ENCODE measurements at places on chromosomes 1 and 21.
A peak's percentile ranks its signal among the peaks of the same experiment; 100 is the strongest.

- ATAC-seq = no peak
Observed at GRCh38 chr1:51299185-51299885, 31.0 kb downstream of the TTC39A start.

DNA sequence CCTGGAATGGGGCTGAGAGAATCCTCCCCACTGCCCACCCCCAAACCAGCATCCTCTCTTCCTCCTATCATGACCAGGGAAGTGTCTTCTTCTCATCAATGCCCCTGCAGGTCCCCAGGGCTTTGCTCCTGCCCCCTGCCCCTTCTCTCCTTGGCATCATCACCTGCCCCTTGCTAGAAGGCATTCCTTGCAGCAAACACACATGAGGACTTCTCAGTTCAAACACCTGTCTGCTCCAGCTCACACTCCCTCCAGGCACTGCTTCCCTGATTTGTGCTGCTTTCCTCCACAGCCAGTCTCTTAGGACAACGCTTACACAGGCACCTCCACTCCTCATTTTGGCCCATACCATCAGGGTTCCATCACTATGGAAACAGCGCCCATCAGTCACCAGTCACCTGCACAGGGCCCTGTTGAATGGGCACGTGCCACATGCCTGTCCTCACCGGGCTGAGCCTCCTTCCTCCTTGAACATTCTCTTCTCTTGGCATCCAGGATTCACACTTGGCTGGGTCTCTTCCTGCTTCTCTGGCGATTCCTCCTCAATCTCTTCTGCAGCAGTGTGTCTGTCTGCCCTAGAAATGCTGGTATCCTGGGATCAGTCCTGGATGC is 81.9 kb upstream of the EDN2 start:
- no peak for ATAC-seq

DNA sequence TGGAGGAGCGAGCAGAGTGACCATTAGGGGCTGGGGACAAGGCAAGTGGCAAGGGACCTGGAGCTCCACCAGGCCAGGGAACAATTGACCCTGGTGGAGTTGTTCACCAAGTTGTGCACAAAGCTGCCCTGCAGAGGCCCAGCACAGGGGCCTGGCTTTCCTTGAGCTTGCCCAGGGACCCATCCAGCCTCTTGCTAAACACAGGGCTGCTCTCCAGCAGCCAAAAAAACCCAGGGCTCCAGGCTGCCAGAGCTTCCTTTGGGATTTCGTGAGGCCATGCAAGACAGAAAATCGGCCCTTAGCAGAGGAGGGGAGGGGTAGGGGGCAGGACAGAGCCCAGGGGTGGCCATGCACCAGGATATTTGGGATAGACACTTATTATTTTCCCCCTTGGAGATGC is 32.6 kb downstream of the LRP8 start:
- no peak for ATAC-seq

GRCh38 chr1:7861452-7861851 is 8.6 kb upstream of the UTS2 start:
- ATAC-seq = no peak

GRCh38 chr1:24909388-24909898 is 20.6 kb downstream of the RUNX3 start:
- ATAC-seq = peak; percentile 66

DNA sequence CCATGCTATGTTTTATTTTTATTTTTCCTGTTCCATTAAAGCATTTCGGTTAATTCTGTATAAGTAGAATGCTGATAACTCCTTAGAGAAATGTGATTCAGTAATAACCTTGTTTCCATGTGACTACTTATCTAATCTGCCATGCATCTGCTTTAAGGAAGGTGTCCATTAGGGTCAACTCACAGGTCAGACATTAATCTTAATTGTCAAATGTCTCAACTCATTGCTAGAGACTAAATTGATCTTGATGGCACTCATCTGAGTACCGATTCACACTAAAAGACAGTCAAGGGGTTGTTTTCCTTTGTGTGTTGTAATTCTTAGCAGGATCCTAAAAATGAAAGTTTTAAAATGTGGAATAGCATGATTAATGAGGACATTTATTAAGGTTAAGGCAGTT is 41.8 kb downstream of the ITSN1 start:
- ATAC-seq = no peak

GRCh38 chr21:29680273-29680672 is 259.5 kb downstream of the GRIK1 start:
- ATAC-seq = no peak

- ATAC-seq = no peak
Observed at GRCh38 chr1:228753287-228753686, 18.0 kb downstream of the RHOU start.

- ATAC-seq = no peak
Observed at GRCh38 chr1:44531785-44532566, 126.9 kb downstream of the RNF220 start.

- ATAC-seq = no peak
Observed at GRCh38 chr1:110542725-110543124, 23.8 kb upstream of the KCNA10 start.

DNA sequence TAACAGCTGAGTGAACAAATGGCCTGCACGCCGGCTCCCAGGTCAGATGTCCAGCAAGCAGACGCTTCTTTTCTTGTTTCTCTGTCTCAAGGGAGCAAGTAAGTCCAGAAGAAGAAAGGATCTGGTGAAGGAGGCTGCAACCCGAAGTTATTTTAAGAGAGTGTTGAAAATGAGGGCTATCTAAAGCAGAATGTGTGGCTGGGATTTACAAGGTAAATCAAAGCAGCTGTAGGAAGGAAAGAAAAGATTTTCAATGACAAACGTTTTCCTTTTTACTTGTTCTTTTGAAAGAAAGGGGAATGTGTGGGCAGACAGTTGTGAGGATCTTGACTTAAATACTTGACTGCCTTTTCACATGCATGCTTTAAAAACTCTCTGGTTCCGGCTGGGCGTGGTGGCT is 311.5 kb downstream of the KIF26B start:
- no peak for ATAC-seq

GRCh38 chr1:9985001-9985400 is 12.0 kb upstream of the RBP7 start:
- peak; percentile 57 for ATAC-seq

- ATAC-seq = no peak
Observed at GRCh38 chr1:158458263-158458662, 3.4 kb upstream of the OR10K1 start.
